ENCODE measurements at places on chromosomes 6 and 20.

DNA sequence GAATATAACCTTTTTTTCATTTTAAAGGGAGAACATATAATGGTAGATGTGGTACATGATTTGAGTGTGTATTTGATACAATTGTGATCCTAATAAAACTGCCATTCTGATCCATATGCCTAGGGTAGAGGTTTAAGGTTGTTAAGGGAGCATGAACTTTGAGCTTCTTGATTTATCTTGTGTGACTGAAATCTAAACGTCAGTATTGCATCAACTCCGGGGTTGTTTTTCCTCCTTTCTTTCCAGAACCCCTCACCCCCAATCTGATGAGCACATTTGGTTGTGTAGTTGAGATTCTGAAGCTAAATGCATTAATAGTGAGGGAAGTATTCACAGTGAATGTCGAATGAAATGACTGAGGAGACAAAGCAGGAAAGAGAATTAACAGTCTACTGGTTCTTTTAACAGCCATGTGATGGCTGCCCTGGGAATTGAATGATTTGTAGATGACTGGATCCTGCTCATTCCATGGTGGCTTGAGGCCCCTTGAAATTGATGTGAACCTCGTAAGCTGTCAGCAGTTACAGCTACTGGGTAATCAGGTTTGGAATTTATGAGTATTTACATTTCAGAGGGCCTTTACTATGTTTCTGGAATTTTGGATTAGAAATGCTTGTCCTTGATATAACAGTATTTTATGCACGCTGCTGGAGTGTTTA, 44.8 kb downstream of the FARS2 start:
- DNase-seq: no peak

GRCh38 chr6:53530346-53530745, 14.6 kb downstream of the GCLC start:
- DNase-seq: no peak

GRCh38 chr6:134508862-134509498, 191.1 kb upstream of the SGK1 start:
- no peak for DNase-seq

GRCh38 chr20:64142590-64142989, 21.7 kb upstream of the MYT1 start:
- DNase-seq: no peak

GRCh38 chr20:49630396-49630951, 62.5 kb upstream of the PTGIS start:
- DNase-seq: no peak

GRCh38 chr20:59818911-59819310, 114.5 kb downstream of the SYCP2 start:
- DNase-seq: no peak

GRCh38 chr20:36572701-36573102, 695 bp upstream of the TGIF2 start:
- peak; percentile 73 for DNase-seq

Measured in CD4-positive, alpha-beta T cell treated with Interleukin-4 for 1 hour (primary cell).